ENCODE measurements at places on chromosomes 1 and 21.

DNA sequence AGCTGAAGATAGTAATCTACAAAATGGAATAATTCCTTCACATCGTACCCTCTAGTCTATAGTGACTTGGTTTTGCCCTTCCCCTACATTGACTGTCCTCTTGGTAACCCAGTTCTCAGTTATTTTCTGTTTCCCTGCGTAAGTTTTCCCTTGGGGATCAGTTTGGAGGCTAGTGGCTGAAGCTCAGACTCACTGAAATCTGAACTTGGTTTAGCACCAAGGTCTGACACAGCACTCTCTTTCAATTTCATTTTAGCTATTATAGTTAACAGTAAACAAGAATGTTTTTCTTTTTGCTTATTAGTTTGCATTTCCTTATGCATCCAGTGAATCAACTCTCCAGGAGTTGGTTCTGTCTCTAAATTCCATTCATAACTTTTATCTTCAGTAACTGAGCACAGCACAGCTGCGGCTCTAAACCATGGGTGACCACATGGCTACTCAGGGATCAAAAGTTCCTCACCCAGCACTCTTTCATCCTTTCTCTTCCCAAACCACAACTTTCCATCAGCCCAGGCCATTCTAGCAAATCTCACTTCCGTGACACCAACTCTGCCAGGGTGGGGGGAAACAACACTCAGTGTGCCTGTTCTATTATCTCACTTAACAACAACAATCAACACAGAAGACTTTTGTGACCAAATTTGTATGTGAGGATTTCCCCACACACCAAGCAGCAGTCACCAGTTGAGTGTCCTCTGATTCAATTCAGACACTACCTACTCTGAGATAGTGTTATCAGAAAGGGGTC lies 17.6 kb upstream of the IFI6 start:
- DNase-seq: peak; percentile 51

DNA sequence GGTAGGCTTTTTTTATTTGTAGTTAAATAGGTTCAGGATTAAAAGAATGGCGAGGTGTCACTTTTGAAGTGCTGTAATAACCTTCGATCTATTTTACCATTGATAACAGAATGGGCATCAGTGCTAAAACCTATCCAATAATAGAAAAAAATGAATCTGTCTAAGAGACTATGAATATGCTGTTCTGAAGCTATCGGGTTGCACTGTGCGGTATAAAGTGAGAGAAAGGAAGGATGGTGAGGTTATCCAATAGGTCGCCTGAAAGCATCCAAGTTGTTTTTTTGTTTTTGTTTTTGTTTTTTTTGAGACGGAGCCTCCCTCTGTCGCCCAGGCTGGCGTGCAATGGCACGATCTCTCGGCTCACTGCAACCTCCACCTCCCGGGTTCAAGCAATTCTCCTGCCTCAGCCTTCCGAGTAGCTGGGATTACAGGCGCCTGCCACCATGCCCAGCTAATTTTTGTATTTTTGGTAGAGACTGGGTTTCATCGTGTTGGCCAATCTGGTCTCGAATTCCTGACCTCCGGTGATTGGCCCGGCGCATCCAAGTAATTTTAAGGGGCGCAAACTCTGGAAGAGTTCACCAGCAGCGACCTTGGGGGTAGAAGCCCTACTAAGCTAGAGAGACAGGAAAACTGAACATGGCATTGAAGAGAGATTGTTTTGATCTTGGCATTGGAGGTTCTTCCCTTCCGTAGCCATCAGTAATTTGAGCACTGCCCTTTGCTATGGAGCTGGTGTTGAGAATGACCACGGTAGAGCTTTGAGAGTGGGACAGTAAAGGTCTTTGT lies 8.7 kb upstream of the MDM4 start:
- DNase-seq: peak; percentile 43

- no peak for DNase-seq
These were observed 12.4 kb upstream of the GBP3 start for GRCh38 chr1:89035080-89035479.

DNA sequence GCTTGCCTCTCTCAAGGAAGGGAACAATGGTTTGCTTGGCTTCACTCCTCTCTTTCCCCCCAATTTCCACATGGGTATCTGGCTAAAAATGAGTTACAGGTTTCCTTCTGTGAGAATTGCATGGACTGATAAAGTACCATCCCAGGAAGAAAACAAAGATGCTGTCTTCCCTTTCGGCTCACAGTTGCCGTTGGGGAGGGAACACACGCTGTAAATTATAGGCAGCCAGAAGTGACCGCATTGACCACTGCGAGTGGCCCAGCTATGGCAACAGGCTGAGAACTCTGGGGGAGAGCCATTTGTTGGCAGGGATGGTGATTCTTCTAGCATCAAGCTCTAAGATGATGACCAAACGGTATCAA lies 2.9 kb downstream of the RUNX1 start:
- no peak for DNase-seq

DNA sequence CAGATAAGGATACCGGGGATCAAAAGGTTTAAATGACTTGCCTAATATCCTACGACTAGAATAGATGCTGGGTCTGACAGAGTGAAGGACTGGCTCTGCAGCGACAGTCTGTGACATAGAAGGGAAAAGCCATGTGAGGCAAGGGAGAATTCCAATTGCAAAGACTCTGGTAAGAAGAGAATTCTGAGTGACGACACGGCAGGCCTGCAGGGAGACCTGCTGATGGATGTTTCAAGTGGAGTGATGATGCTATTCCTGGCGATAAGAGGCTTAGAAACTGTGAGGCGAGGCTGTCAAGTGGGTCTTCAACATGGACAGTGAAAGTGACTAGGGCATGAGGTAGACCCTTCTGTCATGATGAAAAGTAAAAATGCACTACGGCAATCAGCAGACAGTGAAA lies 176.6 kb upstream of the PBX1 start:
- DNase-seq: no peak

DNA sequence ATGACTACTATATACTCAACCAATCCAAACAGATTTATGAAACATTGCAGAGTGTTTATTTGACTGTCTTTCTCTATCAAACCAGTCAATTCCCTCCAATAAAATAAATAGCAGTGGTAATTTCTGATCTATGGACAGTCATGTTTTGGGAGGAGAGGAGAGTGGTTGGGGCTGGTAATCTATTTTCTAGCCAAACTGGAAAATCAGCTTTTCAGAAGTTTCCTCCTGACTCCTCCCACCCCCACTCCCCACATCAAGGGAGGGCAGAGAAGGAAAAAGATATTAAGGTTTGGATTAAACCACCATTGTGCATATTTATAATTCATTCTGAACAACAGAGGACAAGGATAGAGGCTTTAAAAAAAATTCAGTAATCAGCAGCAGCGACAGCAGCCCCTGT lies 69.4 kb upstream of the SOX13 start:
- DNase-seq: no peak

DNA sequence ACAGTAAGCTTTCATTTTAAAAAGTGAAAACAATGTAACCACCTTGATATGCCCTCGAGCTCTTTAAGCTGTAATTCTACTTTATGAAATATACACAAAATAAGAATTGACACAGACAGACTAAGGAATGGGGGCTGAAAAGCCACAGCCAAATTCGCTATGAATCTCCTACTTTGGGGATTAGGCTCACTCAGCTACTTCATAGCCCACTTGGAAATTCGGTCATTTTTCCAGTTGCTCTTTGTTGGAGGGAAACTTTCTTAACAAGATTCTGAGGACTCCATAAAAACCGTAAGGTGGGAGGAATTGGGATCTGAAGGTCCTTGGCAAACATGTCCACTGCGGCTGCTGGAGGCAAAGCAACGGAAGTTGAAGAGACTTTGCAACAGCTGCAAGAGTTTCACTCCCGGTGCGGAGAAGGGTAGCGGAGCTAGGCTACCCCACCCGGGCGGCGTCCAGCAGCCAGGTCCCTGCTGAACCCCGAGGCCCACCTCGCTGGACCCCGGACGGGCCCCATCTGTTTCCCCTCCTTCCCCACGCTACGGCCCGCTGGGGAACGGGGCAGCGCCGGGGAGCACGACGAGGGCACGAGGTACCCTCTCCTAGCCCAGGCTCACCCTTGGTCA lies 634 bp downstream of the MYCBP start:
- DNase-seq: peak; percentile 46
